Stimulated activated CD8-positive, alpha-beta memory T cell treated with anti-CD3 and anti-CD28 coated beads, Interleukin-2, amount 100 ng/mL, for 1 hour (primary cell): ENCODE measurements at places on chromosomes 6 and 20.

DNA sequence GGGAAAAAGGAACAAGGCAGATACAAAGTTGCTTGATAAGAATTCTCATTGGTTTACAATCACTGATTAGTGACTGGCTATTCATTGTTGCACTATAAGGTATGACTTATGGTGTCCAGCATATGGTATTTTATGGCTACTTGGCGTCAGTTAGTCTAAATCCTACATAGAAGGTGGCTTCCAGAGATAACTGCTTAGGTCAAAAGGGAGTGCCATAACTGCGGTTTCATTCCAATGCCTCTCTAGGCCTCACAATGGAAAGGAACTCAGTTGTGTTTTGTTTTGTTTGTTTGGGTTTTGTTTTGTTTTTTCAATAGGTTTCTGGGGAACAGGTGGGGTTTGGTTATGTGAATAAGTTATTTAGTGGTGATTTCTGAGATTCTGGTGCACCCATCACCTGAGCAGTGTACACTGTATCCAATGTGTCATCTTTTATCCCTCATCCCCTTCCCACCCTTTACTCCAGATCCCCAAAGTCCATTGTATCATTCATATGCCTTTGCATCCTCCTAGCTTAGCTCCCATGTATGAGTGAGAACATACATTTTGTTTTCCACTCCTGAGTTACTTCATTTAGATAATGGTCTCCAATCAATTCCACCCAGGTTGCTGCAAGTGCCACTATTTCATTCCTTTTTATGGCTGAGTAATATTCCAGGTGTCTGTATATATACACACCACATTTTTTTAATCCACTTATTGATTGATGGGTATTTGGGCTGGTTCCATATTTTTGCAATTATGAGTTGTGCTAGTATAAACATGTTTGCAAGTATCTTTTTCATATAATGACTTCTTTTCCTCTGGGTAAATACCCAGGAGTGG, 7.0 kb downstream of the GOPC start:
- no peak for DNase-seq

DNA sequence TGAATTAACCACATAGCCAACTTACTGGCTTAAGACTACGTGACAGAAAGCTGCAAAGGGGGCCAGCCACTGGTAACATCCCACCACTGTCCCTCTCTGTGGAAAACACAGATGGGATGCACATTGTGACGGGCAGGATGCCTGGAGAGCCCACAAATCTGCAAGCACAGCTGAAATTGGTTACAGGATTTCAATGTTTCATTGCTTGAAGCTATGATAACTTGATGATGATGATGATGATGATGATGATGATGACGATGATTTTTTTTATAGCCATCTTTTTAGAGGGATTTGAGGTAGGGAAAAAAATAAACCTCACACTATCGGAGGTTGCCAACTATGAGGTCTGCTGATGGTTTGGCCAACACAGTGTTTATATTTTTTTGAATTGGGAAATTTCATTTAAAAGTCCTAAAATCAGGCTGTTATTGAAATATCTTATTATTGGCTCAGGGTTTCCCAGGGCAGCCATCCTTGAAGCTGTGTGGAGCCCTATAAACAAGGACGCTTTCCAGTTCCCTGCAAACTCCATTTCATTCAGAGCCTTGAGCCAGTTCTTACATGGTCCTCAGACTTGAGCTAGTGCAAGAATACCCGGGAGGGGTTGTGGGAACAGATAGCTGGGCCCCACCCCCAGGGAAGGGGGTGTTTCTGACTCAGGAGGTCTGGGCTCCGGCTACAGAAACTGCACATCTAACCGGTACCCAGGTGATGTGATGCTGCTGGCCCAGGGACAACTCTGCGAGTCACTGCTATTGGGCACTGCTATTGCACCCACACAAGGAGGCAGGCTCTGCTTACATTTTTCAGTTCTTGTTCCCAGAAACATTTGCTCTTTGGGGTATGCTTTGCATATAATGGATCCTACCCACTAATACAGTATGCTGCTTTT, 27.1 kb downstream of the BCAS1 start:
- DNase-seq = no peak

- DNase-seq = no peak
Observed at GRCh38 chr6:121890307-121890910, 455.0 kb downstream of the GJA1 start.

GRCh38 chr20:19758501-19759331, 658 bp downstream of the RIN2 start:
- no peak for DNase-seq
